ENCODE measurements at places on chromosomes 7 and 10. TPM values are rescaled to one million over a fixed set of nuclear protein-coding genes. Genes with fewer than 3 reads are reported as not detected.
A peak's percentile ranks its signal among the peaks of the same experiment; 100 is the strongest.

DNA sequence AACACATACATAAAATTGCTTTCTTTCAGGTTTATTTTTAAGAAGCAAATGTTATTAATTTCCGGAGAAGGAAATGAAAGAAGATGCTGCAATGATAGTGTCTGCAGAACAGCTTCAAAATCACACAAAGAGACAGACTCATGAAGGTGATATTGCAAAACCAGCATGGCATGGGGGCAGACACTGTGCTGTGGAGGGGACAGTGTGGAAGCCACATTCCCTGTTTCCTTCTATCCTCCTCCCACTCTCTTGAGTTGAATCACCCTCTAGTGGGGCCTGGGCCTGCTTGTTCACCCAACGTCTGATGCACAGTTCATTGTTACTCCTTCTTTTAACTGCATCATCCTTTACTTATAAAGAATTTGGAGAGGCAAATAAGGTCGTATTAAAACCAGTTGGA is 104.0 kb upstream of the INSIG1 start:
- DNase-seq = no peak

GRCh38 chr7:94301024-94301586 is 93.6 kb upstream of the COL1A2 start:
- peak; percentile 96 for DNase-seq

GRCh38 chr10:34817054-34817453 is 2.0 kb upstream of the PARD3 start:
- DNase-seq = no peak

DNA sequence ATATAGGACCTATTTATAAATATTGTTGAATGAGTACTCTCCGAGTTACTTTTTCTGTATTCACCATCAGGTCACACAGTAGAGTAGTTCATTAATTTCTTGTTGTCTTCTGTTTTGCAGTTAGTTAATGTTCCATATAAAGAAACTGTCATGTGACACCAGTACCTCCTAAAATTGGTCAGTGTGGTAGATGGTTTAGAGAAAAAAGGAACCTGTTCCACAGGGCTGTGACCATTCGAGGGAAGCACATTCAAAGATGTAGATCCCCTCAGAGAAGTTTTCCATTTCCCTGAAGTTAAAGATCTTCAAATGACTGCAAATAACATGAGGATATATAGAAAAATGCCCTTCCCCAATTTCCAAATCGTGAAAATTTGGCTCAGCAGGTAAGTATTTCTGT is 45.7 kb downstream of the PRPF18 start:
- no peak for DNase-seq

The HDAC9 gene
- 16.8 TPM for total RNA-seq
